ENCODE measurements at places on chromosomes 4 and X. TPM values are rescaled to one million over a fixed set of nuclear protein-coding genes. Genes with fewer than 3 reads are reported as not detected.

- DNase-seq: no peak
Measured at GRCh38 chr4:25161593-25161950, 1.3 kb upstream of the SEPSECS start.

GRCh38 chr4:71389149-71389827 is 50.5 kb downstream of the SLC4A4 start:
- no peak for DNase-seq

DNA sequence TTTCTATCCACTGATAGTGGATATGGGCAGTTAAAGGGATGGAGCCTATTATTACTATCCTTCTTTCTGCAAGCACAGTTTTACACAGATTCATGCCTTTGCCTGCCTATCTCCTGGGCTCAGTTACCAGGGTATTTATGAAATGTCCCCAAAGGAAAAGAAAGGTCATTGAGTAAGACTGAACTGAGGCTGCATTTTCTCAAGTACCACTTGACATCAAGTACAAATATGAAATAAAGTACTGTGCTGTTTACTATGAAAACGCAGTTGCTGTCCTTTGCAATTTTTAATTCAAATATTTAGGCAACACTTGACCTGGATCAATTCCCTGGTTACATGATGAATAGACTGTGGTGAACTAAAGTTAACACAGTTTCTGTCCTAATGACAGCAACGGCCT is 23.5 kb upstream of the SPANXN4 start:
- DNase-seq: no peak

- DNase-seq: no peak
Measured at GRCh38 chr4:2062168-2062807, 3.2 kb downstream of the NAT8L start.

GRCh38 chr4:152290366-152290921 is 245.4 kb downstream of the FBXW7 start:
- DNase-seq: no peak

NEUROG2 gene
- total RNA-seq: not detected

All from osteocyte (in vitro differentiated cells).